ENCODE measurements at places on chromosomes 3 and 15.
A peak's percentile ranks its signal among the peaks of the same experiment; 100 is the strongest.

- no peak for DNase-seq
These were observed 91.7 kb upstream of the GOLGA6L4 start for GRCh38 chr15:84143753-84144314.

- no peak for DNase-seq
These were observed 43.7 kb downstream of the NMD3 start for GRCh38 chr3:161264852-161265251.

GRCh38 chr3:46321461-46322104 is 32.3 kb upstream of the CCR2 start:
- DNase-seq, result no peak

DNA sequence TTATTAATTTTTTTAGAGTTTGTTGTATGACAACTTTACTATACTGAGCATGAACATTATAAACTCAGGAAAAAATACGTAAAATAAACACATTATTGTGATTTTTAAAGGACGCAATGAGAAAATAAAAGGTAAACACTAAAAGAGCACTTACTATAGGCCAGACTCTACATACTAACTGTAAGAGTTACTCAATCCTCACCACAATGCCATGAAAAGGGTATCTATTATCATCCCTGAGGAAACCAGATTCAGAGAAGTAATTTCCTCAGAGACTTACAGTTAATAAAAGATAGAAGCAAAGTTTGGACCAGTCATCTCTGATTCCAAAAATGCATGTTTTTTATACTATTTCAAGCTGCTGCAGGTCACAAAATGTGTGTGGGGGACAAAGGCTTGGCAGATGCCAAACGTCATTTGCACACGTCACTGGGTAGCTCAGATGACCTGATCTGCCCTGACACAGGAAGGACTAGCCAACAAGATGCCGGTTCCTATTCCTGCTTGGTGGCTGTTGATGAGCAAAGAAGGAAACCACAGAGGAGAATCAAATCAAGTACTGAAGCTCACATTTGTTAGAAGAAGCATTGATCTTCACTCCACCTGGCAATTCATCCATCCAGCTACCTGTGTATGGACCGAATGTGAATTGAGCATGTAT is 42.3 kb downstream of the KLHL6 start:
- DNase-seq, result no peak

- no peak for DNase-seq
These were observed 498.5 kb upstream of the GBE1 start for GRCh38 chr3:82259994-82260393.

DNA sequence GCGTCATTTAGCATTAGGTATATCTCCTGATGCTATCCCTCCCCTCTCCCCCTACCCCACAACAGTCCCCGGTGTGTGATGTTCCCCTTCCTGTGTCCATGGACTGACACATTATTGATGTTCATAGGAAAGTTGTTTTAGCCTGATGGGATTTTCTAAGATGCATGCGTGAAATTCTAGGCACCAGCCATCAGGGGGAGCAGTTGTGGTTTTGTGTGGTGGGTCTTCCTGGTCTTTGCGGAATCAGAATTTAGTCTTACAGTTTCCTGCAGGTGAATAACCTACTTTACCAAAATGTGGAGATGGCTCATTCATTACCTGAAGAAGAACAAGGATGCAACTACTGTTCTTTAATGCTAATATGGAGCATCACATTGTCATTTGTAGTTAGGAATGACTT is 455.0 kb upstream of the THBS1 start:
- peak; percentile 8 for DNase-seq

GRCh38 chr15:33344111-33344510 is 33.3 kb downstream of the RYR3 start:
- no peak for DNase-seq

DNA sequence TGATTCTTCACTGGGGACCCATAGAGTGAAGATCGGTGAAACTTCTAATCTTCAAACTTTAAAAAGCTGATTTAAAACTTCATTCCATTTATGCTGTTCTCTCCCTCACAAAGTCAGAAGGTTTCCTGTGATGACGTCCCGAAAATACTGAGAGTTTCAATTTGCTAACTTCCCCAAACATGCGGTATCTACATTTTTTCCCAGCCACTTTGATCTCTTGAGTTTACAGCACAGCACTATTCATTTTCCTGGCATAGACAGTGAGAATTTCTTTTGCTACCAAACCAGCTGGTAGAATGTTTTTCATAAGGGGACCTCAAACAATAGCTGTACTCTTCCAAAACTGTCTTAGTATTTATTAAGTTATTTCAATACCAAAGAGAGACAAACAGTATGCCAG is 156.8 kb downstream of the LSAMP start:
- no peak for DNase-seq

GRCh38 chr3:172464306-172464705 is 16.1 kb upstream of the GHSR start:
- no peak for DNase-seq

DNA sequence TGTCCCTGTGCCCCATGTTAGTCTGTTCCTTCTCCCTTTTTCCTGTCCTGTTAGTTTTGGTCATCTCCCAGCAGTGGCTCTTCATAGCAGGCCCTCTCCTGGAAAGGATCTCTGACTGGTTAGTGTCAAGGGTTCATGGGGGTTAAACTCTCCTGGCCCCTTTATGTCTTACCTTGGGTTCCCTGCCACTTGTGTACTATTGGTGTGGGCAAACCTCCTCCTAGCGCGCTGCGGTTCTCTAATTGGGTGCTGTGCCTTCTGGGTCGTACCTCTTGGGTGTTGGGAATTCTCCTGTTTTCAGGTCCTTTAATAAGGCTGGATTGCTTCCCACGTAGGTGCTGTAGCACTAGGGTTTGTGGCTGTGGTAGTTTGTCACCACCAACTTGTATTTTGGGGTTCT is 18.8 kb downstream of the GMPS start:
- DNase-seq, result no peak

DNA sequence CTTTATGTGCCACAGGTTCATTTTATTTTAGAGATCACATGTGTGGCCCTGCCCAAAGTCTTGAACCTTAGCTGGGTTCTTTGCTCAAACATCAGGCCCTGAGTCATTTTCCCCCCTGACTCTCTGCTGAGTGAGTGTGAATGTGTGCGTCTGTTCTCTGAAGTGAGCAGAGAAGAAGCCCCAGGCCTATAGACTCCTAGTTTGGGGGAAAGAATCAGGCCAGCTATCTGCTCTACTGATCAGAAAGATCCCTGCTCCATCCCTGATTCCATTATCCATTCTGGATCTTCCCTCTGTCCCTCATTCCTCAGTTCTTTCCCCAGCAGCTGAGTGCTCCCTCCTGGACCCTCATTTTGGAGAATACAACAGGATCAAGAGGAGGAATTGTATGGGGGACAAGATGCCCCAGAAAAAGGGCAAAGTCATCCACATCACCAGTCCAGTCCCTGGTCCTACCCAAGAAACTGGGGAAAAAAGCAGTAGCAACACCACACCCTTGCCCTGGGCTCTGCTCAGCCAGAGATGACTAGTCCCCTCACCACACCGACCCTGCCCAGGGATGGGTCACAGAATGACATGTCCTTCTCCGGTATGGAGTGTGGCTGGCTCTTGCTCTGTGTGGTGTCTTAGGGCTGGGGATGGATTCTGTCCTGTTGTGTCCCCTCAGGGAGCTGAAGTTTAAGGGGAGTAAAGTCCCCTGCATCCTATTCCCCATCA is 3.2 kb downstream of the DUOX1 start:
- no peak for DNase-seq

GRCh38 chr3:125200731-125201139 is 11.8 kb downstream of the SLC12A8 start:
- DNase-seq, result no peak

- DNase-seq, result no peak
These were observed 79.4 kb upstream of the ATP11B start for GRCh38 chr3:182713743-182714517.

- DNase-seq, result no peak
These were observed 46.0 kb downstream of the RARB start for GRCh38 chr3:25474052-25474451.

DNA sequence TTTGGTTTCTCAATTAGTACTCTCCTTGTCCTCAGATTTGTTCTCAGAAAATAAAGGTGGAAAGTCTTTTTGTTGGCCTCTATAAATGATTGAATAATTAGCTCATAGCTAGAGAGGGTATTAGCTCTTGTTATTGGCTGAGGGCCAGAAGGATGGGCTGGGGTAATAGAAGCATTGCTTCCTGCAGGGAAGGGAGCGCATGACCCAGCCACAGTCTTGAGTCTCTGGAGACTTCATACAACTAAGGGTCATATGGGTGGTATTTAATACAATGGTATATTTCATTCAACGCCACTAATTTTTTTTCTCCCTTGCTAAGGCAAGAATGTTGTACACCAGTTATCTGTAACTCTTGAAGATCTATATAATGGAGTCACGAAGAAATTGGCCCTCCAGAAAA is 8.4 kb downstream of the DNAJA4 start:
- no peak for DNase-seq

- no peak for DNase-seq
These were observed 13.0 kb downstream of the ZFAND6 start for GRCh38 chr15:80072285-80072994.

DNA sequence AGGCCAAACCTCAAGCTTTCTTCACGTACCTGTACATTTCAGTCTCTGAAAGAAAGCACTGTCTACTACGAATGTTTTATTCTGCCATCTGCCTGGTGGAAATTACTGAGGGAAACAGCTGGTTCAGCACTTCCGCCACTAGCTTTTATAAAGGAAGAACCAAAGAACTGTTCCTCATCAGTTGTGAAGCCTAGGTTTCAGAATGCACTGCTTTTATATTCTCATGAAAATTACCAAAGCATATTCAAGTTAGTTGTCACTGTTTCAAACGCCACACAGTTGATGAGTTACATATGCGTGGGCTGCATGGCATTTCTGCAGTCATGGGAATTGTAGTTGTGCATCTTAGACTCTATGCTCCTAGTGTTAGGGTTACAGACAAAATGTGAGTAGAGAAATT is 21.5 kb upstream of the ZBTB38 start:
- no peak for DNase-seq

GRCh38 chr3:174247687-174248152 is 611.4 kb upstream of the NAALADL2 start:
- no peak for DNase-seq

DNA sequence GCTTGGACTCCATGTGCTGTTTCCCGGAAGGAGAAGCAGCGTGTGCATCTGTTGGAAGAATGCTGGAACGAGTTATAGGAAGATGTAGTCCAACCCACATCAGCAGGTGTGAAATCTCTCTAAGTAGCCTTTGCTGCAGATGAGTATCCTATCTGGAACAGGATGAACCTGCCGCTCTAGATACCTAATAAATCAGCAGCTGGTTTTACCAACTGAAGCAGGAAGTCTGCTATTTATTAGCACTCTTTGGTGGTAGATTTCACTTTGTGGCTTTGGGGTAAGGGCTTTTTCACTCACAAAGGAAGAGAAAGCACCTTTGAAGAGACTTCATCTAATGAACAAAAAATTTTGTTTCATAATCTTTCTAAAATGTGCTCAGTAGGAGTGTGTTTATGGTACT is 66.4 kb downstream of the DCUN1D1 start:
- no peak for DNase-seq

DNA sequence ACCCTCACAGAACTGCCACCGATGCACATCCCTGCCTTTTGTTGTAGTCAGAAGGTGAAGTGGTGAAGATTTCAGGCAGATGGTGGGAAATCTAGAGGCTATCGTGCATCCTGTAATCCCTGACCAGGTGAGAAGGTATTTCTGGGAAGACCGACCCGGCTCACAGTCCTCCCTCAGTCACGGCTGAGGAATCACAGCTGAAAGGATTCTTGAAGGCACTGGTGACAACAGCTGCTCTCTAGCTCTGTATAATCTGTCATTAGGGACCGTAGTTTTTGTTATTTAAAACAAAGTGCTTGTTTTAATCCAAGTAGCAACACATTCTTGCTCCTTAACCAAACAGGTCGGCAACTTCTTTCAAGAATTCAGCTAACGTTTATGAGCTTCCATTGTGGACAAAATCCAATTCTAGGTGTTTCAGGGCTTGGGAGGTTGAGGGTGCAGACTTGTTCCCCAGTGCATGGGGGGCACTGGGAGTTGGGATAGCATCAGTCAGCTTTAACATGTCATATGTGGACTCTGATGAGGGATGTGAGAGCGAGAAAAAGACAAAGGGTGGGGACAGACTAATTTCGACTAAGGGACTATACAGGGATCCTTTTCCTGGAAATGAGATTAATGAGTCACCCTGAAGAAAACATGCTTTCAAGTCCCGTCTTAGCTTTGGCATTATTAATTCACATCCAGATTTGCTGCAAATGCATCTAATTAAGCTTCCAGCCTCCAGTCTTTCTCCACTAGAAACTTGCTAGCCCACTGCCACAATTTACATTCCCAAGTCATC is 141.0 kb upstream of the RASGRP1 start:
- no peak for DNase-seq

DNA sequence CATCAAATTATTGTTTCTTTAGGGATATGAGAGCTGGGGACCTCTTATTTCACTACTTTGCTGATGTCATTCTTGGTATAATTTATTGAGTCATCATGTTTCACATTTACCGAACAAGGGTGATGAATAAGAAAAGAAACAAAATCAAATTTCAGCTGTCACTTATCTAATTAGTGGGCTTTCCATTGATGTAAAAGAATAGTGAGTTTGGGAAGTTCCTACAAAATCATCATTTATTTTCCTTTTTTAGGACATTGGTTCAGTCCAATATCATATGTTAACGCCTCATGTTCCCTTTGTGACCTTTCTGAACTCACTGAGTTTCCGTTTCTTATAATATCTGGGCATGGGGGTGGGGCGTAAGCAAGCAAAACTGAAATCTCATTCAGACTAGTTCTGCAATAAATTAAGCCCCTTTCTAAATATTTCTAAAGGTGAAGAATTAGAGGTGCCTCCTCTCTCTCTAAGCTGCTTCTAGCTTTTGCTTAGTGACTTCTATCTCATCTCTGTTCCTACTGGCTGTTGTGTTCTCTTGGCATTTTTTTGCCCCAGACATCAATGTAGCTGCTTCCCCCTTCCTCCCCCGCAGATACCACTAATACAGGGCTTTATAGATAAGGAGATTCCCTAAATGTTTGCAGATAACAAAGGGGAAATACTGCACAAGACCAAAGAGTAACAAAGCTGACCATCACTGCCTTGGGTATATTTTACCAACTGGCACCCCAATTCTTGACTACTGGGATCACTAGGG is 238.0 kb upstream of the CTNNB1 start:
- DNase-seq, result no peak

- no peak for DNase-seq
These were observed 13.2 kb downstream of the TKT start for GRCh38 chr3:53242642-53243041.

DNA sequence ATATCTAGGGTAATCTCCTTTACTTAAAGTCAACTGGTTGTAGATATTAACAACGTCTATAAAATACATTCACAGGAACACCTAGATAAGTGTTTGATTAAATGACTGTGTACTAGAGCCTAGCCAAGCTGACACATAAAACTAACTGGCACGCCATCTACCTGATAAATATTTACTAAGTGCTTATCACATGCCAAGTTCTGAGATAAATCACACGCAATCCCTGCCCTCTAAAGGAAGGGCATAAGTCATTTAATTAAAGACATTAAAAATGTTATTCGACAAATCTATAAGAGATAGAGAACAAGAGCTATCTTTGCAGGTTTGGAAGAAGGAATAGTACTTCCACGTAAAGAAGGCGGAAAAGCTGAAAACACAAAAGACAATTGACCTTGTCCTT is 11.1 kb upstream of the MB21D2 start:
- no peak for DNase-seq

GRCh38 chr3:156976933-156977332 is 150.8 kb downstream of the LEKR1 start:
- no peak for DNase-seq

Measured in activated CD4-positive, alpha-beta T cell treated with anti-CD3 and anti-CD28 coated beads, Interleukin-2, amount 50 U/mL, for 24 hours (primary cell).